ENCODE measurements at places on chromosomes 11 and 22. TPM values are rescaled to one million over a fixed set of nuclear protein-coding genes. Genes with fewer than 3 reads are reported as not detected.
A peak's percentile ranks its signal among the peaks of the same experiment; 100 is the strongest.

The KREMEN1 gene
- not detected for total RNA-seq

- no peaks in the 10 kb centered on the region for H3K4me1 ChIP-seq
- no peak for DNase-seq
- no peak overlapping the region for H3K4me3 ChIP-seq
Observed at GRCh38 chr11:30150425-30150824, 80.4 kb upstream of the FSHB start.

GRCh38 chr11:95671768-95672167 lies 117.8 kb downstream of the FAM76B start:
- DNase-seq, result no peak
- no peak overlapping the region for H3K27ac ChIP-seq
- H3K4me3 ChIP-seq, result no peak overlapping the region

DNA sequence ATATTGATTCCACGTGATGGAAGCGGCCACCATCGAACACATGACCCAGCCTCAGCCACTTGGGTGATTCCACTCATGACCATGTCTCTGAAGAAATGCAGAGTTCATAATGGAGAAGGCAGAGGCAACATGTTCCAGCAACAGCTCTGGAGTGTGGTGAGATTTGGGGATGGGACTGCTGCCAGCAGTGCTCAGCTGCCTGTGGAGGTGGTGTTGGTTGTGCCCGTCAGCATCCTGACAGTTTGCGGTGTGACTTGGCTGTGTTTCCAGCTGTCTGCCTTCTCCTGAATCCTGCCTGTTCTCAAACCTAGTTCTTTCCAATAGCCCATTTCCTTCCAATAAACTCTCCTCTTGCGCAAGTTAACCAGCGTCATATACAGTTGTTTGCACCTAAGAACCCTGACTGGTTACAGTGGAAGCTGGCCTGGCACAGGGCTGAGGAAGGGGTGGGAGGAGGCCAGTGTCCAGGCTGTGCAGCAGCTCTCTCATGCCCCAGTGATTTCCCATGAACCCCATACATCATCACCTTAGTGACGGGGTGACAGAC lies 22.0 kb upstream of the OR8B8 start:
- DNase-seq, result no peak
- no peak overlapping the region for H3K4me3 ChIP-seq
- no peaks in the 10 kb centered on the region for H3K4me1 ChIP-seq
- peaks cover 2% of the 10 kb centered on the region for H3K27me3 ChIP-seq

DNA sequence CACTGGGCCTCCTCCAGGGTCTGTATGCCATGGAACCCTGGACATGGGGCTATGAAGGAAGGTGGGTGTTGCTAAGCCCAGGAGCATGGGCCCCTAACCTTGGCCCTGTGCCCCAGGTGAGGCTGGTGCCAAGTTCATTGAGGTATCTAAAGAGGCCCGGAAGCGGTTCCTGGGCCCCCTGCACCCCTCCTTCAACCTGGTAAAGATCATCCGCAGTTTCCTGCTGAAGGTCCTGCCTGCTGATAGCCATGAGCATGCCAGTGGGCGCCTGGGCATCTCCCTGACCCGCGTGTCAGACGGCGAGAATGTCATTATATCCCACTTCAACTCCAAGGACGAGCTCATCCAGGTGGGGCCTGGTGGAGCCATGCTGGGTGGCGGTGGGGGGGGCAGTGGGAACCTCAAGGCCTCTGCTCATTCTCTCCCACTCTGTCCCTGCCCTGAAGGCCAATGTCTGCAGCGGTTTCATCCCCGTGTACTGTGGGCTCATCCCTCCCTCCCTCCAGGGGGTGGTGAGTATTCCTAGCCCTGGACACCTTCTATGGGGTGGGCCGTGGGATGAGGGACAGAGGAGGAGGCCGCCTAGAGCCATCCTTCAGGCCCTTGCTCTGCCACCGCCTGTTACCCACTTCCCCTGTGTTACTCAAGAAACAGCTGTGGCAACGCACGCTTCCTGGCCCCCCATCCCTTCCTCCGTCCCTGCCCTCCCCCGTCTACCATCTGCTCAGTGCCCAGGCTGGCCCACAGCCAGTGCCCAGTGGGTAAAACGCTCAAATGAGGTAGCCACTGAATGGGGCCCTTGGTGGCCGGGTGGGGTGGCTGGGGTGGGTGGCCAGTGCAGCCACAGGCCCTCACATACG lies 3.0 kb downstream of the PNPLA2 start:
- H3K4me3 ChIP-seq, result no peak overlapping the region
- peak overlapping the region; percentile 16 for H3K27ac ChIP-seq
- no peak for DNase-seq
- peaks cover 11% of the 10 kb centered on the region for H3K36me3 ChIP-seq

- no peak overlapping the region for H3K4me3 ChIP-seq
- no peaks in the 10 kb centered on the region for H3K36me3 ChIP-seq
- no peak for DNase-seq
- H3K27ac ChIP-seq, result no peak overlapping the region
- peaks cover 3% of the 10 kb centered on the region for H3K4me1 ChIP-seq
Observed at GRCh38 chr11:96307776-96308140, 35.2 kb downstream of the MAML2 start.

- H3K27ac ChIP-seq, result no peak overlapping the region
- H3K36me3 ChIP-seq, result no peaks in the 10 kb centered on the region
- peak; percentile 31 for DNase-seq
- no peak overlapping the region for H3K4me3 ChIP-seq
Observed at GRCh38 chr22:43228330-43228729, 41.4 kb upstream of the TTLL12 start.
